ENCODE measurements at places on chromosomes 4 and X. TPM values are rescaled to one million over a fixed set of nuclear protein-coding genes. Genes with fewer than 3 reads are reported as not detected.

- DNase-seq, result peak; percentile 61
Measured at GRCh38 chr4:145936142-145936996, 2.3 kb downstream of the ZNF827 start.

GRCh38 chr4:168129046-168129772 lies 36.9 kb downstream of the ANXA10 start:
- no peak for DNase-seq

DNA sequence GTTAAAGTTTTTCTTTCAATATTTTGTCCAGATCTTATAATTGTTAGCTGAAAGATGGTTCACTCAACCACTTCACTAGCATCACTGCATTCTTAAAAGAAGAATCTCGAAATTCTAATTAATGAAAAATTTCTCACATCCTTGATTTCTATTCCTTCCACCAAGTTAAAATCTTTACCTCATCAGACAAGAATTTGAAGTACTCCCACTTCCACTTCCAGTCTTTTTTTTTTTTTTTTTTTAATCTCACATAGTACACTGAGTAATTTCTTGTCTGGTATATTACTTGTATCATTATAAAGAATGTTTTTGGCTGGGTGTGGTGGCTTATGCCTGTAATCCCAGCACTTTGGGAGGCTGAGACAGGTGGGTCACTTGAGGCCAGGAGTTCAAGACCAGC lies 73.2 kb downstream of the FBXW7 start:
- no peak for DNase-seq

DNA sequence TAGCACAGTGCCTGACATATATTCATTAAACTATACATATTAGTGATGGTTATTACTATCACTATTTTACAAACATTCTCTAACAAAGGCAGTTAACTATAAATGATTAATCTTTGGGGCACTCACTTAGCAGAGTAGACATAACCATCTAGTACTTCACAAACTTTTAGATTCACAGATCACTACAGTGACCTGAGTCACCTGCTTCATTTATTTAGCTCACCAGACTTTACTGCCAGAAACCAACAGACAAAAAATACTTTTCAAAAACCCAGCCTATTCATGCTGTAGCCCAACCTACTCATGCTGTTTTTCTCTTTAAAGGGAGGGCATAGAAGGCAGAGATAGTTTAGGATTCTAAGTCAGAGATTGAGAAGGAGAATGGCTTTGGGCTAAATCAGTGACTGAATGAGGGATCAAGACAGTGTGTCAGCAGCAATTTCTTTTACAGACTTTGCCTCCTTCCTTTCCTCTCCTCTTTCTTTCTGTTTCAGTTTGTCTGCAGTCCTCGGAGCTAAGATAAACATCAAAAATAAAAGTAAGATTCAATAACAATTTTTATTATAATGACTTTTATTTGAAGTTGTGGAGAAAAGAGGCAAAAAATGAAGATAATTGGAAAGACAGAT lies 34.7 kb upstream of the PDE5A start:
- DNase-seq, result no peak

- no peak for DNase-seq
Measured at GRCh38 chr4:185005219-185005819, 13.0 kb upstream of the HELT start.

- no peak for DNase-seq
Measured at GRCh38 chr4:85495621-85496020, 20.7 kb downstream of the ARHGAP24 start.

- no peak for DNase-seq
Measured at GRCh38 chrX:136781180-136781797, 557 bp upstream of the ARHGEF6 start.

- DNase-seq, result no peak
Measured at GRCh38 chr4:36207831-36208520, 36.3 kb downstream of the ARAP2 start.

- no peak for DNase-seq
Measured at GRCh38 chrX:39152106-39152649, 350.9 kb downstream of the MID1IP1 start.

DNA sequence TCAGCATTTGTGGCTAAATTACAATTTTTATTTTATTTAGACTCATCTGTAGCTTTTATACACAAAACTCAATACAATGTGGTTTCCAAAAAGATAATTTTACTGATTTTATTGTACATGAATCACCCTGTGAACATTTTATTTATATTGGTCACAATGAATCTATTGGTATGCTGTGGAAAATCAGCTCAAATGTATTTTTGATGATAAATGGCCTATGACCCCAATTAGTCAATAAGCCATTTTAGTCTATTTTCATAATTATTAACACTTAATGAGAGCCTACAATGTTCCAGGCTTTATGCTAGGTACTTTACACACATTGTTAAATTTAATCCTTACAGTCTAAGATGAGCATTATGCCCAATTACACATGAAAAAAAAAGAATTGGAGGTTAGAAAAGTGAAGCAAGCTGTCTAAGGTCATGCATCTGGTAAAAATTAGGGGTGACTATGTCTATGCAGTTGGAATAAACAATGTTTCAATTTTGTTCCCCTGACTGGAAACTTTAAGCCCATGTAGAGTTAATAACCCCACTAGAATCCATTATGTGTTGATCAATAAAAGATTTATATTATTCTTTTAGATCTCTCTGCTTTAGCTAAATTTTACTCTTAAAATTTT lies 344.7 kb downstream of the PABPC4L start:
- DNase-seq, result no peak

DNA sequence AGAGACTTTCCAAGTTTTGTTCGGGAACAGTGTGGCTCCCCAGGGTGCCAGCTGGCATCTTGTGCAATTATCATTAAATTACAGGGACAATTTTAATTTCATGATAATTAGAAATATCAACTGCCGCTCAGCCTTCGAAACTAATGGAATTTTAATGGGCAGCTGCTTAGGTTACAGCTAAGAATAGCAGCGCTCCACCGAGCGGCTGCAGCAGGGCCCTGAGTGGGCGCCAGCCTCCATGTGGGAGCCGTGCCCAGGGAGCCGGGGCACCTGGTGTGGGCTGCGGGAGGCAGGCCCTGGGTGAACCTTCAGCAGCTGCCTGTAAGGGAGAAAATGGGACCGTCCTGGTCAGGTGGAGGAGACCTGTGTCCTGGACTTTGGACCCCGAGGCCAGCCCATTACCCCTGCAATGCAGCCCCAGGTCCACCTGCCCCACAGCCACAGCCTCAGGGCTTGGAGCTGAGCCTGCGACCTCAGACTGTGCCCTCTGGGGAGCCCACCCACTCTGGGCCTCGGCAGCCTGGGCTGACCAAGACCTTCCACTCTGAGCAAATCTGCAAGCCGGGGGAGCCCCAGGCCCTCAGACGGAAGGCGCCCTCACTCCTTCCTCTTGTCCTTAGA lies 21.1 kb downstream of the MSANTD1 start:
- DNase-seq, result no peak

DNA sequence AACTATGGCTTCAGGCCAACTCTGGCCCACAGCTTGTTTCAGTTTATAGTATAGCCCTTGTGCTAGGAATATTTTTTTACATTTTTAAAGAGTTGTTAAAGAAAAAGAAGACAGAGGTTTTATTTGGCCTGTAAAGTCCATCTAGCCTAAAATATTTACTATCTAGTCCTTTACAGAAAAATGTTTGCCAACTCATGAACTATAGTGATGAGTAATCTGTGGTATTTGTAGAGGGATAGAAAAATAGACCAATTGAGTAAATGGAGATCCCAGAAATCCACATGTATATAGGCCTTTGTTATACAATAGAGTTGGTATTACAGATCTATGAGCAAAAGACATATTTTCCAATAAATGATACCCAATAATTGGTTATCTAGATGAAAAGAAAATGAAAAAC lies 288.7 kb downstream of the PRDM5 start:
- DNase-seq, result no peak

The UGT8 gene
- total RNA-seq, result not detected

DNA sequence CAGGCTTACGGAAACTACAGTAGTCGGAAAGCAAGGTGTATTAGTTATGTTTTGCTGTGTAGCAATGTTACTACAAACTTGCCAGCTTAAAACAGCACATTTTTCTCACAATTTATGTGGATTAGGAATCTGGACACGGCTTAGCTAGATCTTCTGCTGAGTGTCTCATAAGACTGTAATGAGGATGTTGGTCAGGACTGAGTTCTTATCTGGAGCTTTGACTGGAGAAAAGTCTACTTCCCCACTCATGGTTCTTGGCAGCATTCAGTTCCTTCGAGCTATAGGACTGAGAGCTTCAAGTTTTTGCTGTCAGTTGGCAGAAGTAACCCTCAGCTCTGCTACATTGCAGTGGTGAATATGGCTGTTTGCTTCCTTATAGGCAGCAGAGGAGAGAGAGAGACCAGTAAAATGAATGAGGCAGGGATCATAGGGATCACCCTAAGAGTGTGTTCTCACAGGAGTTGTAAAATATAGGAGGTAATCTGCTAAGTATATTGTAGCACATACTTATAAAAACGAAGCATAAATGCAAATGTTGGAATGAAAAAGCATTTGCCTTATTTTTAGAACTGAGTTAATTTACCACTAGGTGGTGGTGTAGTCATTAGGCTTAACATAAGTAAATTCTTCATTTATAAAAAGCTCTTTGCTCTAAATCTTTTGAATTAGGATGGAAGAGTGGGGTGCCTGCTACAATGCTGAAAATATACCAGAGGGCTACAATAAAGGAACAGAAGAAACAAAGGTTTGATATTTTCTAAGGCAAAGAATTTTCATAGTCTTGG lies 38.6 kb downstream of the ALG13 start:
- no peak for DNase-seq

- no peak for DNase-seq
Measured at GRCh38 chrX:79325263-79325958, 41.7 kb downstream of the ITM2A start.

DNA sequence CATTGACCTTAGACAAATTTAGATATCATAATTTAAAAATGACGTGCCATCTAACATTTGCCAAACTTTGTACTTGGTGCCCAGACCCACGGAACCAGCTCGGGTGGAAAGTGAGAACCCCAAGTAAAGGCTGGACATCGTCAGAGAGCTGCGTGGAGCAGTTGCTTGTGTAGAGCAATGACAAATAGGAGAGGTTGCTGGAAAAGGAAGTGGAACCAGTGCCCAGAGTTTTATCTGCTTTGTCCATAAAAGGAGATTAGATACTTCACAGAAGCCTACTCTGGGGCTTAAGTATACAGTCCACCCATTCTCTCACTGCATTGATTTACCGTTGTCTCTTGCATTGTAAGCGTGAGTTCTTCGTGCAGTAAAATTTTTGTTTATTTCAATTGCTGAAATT lies 5.4 kb upstream of the TBC1D1 start:
- no peak for DNase-seq

The TBX22 gene
- not detected for total RNA-seq

The TASL gene
- 2.7 TPM for total RNA-seq

DNA sequence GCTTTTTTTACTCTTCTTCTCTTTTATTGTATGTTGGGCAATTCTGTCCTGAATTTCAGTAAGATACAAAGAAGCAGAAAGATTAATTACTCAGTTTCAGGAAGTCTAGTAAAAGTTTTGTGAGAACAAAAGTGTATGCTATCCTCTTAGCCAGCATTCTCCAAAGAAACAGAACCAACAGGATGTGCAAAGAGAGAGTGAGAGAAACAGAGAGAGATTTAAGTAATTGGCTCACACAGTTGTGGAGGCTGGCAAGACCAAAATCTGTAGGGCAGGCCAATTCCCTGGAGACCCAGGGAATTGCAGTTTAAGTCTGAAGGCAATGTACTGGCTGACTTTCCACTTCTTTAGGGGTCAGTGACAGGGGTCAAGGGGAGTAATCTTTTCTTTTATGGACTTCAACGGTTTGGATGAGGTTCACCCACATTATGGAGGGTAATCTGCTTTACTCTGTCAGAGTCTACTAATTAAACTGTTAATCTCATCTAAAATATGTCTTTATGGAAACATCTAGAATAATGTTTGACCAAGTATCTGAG lies 59.2 kb upstream of the SLC39A8 start:
- DNase-seq, result no peak

The MAMLD1 gene
- 2.7 TPM for total RNA-seq

GRCh38 chr4:54473077-54473545 lies 184.6 kb upstream of the KIT start:
- DNase-seq, result no peak

GRCh38 chrX:56498756-56499155 lies 64.7 kb upstream of the UBQLN2 start:
- DNase-seq, result no peak

DNA sequence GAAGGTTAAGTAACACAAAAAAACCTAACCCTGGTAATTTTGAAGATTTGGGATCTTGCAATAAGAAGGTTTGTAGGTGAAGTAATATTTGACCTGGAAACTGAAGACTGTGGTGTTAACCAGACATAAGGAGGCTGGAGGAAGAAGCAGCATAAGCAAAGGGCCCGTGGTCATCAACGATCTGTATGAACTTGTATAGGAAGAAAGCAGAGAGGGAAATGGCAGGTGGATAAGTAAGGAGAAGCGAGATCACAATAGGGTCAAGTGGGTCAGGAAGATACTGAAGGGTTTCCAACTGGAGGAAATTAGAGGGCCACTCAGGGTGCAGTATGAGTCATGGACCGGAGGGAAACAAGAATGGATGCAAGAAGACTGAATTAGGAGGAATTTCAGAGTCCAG lies 103.8 kb upstream of the SORBS2 start:
- DNase-seq, result no peak

DNA sequence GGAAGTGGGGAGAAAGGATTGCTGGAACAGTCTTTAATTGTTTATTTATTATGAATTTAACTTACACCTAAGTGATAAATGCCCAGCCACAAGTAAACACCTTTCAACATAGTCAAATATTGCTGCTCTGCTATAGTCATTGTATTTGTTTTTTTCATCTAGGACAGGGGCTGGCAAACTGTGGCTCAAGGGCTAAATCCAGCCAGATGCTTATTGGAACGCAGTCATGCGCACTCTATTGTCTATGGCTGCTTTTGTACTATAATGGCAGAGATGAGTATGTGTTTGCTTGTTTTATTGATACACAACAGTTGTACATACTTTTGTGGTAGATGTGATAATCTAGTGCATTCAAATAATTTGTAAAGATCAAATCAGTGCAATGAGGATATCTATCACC lies 95.3 kb downstream of the ZAR1 start:
- no peak for DNase-seq

GRCh38 chr4:153823483-153823882 lies 34.6 kb upstream of the SFRP2 start:
- DNase-seq, result no peak

DNA sequence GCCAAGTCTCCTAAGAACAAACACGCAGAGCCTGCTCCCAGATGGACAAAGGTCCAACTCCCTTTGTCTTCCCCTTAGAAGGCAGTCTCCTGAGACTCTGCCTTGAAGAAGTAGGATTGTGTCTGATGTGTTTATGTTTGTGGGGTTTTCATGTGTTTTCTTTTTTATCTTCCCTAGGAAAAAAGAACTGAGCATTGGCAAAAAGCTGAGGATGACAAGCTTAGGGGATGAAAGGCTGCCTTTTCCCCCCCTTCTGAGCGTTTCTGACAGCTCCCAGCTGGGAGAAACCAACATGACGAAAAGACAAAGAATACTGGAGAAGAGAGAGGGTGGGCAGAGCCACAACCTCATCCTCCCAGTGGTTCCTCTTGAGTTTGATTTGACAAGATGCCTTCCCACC lies 181.1 kb downstream of the EVC2 start:
- no peak for DNase-seq

The SHOX gene
- total RNA-seq, result not detected

The PPBP gene
- not detected for total RNA-seq

- no peak for DNase-seq
Measured at GRCh38 chr4:140049024-140049848, 104.7 kb downstream of the MAML3 start.
